ENCODE measurements at places on chromosomes 1 and 21. TPM values are rescaled to one million over a fixed set of nuclear protein-coding genes. Genes with fewer than 3 reads are reported as not detected.
A peak's percentile ranks its signal among the peaks of the same experiment; 100 is the strongest.

Gene BRINP3
- polyA plus RNA-seq = 34.4 TPM

Gene ACTL8
- not detected for polyA plus RNA-seq

Gene CASZ1
- polyA plus RNA-seq = 16.2 TPM

Gene PIGP
- 36.8 TPM for polyA plus RNA-seq

Gene INSRR
- 0.09 TPM for polyA plus RNA-seq

Gene PLA2G2F
- polyA plus RNA-seq = not detected

Gene RGS4
- 8.1 TPM for polyA plus RNA-seq

Gene CLCNKB
- 0.42 TPM for polyA plus RNA-seq

Gene MCOLN2
- polyA plus RNA-seq = 3.2 TPM

- peak; percentile 29 for DNase-seq
These were observed 9.5 kb downstream of the KDM4A start for GRCh38 chr1:43659212-43660166.

DNA sequence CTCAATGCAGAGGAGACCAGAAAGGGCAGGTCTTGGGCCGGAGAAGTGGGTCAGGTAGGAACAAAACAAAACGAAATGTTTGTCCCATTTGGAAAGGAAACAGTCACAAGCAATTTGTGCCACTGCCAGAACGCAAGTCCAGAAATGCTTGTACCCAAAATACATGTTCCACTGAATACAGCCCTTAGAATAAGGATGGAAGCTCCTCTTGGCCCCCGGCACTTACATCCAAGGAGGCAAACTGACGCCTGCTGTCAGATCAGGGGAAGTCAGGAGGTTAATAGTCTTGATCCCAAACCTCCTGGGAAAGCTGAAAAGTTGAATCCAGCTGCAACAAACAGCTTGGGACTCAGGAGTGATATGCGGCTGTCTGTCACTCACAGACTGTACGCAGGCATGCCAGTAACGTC, 75.9 kb upstream of the GALNT2 start:
- DNase-seq = no peak

DNA sequence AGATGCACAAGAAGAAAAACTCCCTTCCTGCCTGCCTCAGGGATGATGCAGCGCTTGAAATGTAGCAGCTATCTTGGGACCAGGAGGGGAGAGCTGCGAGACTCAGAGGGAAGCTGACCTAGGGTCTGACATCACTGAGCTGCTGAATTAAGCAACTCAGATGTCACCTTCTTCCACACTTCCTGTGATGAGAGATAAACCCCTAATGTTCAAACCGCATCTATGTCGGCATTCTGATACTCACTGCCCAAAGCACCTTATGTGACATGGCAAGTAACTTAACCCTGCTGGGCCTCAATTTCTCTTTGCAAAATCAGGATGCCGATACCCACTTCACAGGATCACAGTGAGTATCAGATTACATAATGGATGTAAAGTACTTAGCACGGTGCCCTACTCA, 9.1 kb upstream of the AK2 start:
- no peak for DNase-seq

GRCh38 chr1:158248118-158248517, 6.1 kb upstream of the CD1A start:
- no peak for DNase-seq

DNA sequence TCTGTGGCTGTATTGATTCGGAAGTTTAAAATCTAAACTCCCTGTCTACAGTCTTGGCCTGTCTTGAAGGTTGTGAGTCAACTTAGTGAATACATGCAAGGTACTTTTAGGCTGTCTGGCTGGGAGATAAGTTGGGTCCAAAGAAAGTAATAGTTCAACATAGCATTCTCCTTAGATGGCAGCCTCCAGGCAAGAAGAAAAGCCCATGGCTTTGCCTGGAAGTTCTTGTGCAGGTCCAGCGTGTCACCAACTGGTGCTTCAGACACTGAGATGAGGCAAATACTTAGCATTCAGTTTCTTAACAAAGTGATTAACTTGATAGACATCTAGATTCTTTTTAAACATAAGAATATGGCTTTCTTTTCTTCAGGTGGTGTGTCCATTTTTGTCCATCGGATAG, 328.2 kb downstream of the DISC1 start:
- DNase-seq = no peak

GRCh38 chr1:203649999-203650836, 23.6 kb downstream of the ATP2B4 start:
- no peak for DNase-seq

DNA sequence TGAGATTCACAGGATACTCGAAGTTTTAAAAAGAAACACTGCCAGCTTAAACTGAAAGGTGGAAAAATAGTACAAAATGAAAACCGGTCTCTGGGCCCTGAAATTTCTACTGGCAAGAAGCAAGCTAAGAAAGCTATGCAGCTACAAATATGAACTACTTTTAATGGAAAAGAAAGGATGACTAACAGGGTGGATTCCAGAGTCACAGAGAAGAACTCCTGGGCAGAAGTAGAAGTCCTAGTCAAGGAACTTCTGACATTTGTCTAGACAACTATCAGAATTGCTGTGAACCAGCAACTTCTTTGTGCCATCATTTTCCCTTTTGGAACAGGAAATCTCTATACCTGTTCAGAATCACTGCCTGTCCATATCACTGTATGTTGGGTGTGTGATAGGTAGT, 38.1 kb downstream of the CD160 start:
- DNase-seq = no peak

GRCh38 chr1:6084781-6085495, 39.2 kb downstream of the KCNAB2 start:
- no peak for DNase-seq

GRCh38 chr1:82065916-82066315, 265.2 kb downstream of the ADGRL2 start:
- no peak for DNase-seq

- no peak for DNase-seq
These were observed 15.2 kb downstream of the PRXL2B start for GRCh38 chr1:2601721-2602303.

DNA sequence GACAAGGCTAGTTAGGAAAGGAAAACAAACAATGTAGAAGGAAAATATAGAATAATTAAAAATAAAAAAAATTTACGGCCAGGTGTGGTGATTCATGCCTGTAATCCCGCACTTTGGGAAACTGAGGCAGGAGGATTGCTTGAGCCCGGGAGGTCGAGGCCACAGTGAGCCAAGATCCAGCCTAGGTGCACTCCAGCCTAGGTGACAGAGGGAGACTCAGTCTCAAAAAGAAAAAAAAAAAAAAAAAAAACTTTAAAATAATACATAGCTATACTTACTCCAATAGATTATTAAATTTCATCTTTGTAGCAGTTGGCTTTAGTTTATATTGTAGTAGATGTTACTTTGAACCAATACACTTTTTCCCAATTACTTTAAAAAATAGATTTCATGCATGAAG, 32.0 kb downstream of the LIN9 start:
- DNase-seq = no peak

DNA sequence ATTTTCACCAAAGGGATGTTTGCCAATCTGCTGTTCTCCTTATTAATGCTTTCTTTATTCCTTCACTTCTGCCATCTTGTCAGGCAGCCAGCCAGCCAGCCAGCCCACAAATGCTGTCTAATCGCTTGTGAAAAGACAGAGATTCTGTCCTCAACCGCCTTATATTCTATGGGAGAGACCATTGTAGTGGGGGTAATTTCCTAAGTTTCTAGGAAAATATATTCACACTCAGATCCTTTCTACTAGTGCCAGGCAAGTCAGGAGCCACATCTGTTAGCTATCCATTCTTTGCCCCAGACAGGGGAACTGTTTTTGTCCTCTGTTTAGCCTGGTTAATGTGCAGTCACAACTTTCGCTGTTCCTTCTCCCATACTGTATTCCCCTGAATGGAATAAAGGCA, 1023.1 kb downstream of the ADGRL2 start:
- DNase-seq = no peak

DNA sequence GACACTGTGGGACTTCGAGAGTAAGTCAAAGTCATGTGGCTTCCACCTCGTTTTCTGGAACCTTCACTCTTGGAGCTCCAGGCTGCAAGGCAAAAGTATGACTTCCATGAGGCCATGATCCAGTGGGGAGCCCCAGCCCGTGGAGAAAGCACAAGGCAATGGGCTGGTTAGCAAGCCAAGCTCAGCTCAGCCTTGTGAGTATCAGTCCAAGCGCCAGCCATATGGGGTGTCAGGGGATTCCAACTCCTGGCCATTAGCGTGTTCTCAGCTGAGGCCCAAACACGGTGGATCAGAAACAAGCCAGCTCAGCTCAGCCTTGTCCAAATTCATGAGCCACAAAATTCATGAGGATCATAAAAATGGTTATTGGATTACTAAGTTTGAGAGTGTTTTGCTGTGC, 261.0 kb downstream of the RHOU start:
- no peak for DNase-seq

DNA sequence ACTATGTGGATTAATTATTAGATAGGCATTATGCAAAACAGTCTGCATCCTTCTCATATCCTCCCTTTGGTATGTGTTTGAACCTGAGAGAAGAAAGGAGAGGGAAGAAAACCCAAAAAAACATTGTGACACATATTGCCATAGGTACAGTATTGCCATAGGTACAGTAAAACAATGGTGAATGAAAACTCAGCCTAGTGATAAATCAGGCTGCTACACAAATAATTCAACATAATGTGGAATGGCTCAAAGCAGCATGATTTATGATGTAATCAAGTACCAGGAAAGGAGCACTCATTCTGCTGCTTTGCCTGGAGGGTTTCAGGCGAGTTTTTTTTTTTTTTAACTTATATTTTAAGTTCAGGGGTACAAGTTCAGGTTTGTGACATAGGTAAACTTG, 213.9 kb upstream of the LYPLAL1 start:
- no peak for DNase-seq

DNA sequence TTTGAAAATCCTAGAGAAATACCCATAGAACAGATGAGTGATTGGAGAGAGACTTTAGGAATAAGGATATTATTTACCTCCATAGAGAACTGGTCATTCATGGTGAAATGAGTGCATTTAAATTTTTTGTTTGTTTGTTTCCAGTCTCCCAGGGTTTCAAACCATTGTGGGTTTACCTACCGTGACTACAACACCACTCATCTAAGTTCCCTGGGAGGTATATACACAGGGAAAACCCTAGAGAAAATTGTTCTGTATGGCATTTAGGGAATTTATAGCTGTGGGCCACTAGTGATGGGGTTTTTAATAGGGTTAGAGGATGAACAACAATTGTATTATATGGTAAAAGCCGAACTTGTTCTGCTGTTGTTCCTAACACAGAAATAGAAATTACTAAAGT, 109.2 kb downstream of the USP25 start:
- DNase-seq = no peak

- DNase-seq = peak; percentile 62
These were observed 5.5 kb downstream of the PTPN7 start for GRCh38 chr1:202154766-202155477.

DNA sequence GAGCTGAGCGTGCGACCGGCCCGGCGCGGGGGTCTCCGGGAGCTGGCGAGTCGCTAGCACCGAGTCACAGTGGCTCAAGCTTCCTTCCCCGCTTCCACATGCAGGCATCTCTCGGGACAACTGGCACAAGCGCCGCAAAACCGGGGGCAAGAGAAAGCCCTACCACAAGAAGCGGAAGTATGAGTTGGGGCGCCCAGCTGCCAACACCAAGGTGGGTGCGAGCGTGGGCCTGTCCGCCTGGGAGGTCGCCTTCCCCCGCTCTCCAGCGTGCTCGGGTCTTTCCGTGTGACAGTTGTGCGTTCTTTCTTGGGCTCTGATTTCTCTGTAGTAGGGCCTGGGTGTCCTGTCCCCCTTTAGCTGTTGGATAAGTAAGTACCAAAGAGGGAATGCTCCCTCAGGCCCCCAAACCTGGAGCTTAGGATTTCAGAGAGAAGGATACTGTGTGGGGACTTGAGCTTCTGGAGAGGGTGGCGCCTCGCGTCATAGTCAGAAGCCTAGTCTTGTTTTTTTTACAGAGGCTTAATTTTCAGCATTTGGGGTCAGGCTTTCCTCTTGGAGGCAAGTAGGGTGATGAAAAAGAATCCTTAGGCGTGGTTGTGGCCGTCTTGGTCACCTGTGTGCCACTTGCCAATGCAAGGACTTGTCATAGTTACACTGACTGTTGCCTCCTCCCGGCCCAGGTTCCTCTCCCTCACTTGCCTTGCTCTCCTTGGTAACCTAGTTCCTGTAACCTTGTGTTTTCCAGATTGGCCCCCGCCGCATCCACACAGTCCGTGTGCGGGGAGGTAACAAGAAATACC, 790 bp downstream of the RPS8 start:
- DNase-seq = no peak

DNA sequence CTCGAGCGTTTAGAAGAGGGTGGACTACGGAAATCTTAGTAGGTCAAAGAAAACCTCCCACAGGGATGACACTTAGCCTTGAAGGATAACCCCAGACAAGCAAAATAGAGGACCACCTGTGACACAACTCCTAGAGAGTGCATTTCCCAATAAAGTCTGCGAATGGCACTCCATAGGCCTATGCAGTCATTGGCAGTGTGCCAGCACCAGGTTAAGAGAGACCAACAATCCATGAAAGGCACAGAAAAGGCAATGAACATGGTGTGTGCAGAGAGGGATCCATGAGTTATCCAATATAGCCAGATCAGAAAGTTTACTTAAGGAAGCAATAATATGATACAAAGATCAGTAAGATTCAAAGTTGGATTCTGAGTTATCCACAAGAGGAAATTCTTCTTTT, 45.2 kb upstream of the FMO2 start:
- no peak for DNase-seq

DNA sequence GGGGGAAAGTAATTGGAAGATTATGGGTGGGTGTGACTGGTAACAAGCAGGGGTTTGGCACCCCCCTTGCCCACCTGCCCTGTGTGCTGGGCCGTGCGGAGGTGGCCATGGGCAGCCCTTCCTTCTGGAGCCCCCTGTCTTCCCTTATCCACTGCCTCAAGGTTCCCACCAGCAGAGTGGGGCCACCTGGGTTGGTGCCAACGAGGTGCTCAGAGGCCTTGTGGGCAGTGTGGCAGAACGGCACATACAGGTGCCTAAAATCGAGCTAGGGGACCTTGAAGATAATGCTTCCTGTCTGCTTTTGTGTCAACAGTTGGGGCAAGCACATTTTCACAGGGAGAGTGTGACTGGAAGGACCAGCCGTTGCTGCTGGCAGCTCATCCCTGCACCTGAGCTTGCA, 161.8 kb downstream of the PCBP3 start:
- no peak for DNase-seq

DNA sequence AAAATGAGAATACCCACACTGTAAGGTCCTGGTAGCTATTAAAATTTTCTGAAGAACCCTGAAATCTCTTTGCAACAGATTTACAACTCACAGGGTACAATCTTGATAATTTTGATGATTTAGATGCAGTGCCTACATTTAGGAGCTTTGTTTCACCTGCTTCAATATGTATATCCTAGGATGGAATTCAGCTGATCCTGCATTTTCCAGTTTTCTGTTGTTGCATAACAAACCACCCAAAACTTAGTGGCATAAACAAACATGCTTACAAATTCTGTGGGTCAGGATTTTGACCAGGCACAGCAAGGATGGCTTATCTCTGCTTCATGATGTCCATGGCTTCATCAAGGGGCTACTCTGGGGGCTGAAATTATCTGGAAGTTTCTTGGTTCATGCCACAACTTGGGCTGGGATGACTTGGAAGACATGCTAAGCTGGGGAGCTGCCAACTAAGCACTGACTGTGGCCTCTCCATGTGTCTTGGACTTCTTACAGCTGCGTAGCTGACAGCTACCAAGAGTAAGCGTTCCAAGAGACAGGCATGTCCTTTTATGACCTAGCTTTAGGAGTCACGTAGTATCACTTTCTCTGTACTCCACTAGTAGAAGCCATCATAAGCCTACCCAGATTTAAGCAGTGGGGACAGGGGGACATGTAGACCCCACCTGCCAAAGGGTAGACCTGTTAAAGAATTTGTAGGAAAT, 108.5 kb downstream of the CACHD1 start:
- no peak for DNase-seq

Data from large intestine (tissue), 12 donors.